Stimulated activated CD8-positive, alpha-beta memory T cell treated with anti-CD3 and anti-CD28 coated beads, Interleukin-2, amount 100 ng/mL, for 48 hours (primary cell): ENCODE measurements at places on chromosomes 3 and 15.

DNA sequence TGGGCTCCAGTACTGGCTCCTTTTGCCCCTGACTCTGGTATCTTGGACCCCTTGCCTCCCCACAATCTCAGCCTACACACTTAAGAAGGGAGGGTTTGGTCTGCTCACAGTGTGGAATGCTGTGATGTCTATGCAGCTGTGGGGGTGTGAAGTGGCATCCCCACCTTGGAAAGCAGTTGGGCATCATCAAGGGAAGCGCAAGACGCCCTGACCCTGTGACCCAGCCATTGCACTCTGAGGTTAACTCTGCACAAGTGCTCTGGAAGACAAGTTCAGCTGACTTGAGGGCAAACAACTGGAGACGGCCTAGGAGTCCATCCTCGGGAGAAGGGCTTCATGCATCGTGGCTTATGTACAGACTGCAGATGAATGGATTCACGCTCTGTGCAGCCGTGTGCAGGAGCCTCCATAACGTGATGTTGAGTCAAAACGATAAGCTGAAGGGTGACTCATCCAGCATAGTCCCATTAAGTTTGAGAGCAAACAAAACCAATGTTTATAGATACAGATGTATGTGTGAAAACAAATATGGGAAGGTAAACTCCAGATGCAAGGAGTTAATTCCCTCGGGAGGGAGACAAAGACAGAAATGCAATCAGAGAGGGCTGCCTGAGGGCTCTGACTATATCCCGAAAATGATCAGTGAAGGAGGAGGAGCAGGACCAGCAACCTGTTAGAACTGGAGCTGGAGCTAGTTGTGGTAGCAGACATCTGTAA lies 86.8 kb downstream of the LSM3 start:
- DNase-seq = no peak

- DNase-seq = no peak
Observed at GRCh38 chr3:43759297-43759782, 68.6 kb downstream of the ABHD5 start.

GRCh38 chr3:173863551-173863950 lies 466.0 kb downstream of the NLGN1 start:
- DNase-seq = no peak

DNA sequence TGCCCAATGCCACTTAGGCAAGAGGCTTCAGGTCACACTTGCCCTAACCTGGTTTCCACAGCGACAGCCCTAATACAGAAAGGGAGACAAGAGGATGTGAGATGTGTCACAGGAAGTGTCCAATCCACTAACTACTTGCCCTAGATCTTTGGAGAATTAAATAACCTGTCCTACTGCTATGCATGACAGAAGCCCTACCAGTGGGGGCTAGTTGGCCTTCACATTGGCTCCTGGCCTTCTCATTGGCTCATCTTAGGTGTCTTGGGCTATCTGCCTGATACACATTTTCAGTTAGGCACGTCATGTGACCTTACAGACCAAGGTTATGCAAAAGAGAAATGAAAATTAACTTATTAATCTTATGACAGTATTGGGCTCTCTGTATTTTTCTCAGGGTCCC lies 449.9 kb downstream of the FHIT start:
- no peak for DNase-seq

GRCh38 chr3:31300456-31301443 lies 232.0 kb upstream of the STT3B start:
- no peak for DNase-seq
